ENCODE measurements at places on chromosomes 7 and 10. TPM values are rescaled to one million over a fixed set of nuclear protein-coding genes. Genes with fewer than 3 reads are reported as not detected.

Gene POM121
- 63.3 TPM for total RNA-seq

GRCh38 chr10:100735337-100736143, 9.8 kb upstream of the PAX2 start:
- no peaks in the 10 kb centered on the region for H3K36me3 ChIP-seq
- DNase-seq: no peak
- H3K27ac ChIP-seq: no peak overlapping the region
- H3K27me3 ChIP-seq: peaks cover 22% of the 10 kb centered on the region
- peaks cover 13% of the 10 kb centered on the region for H3K4me1 ChIP-seq

Gene SEMA3E
- total RNA-seq: not detected

Gene ADIRF
- not detected for total RNA-seq

- no peak for DNase-seq
- no peak within 1 kb of the TSS for H3K27ac ChIP-seq
- no peak within 1 kb of the TSS for H3K4me3 ChIP-seq
- no peaks in the 10 kb centered on the region for H3K4me1 ChIP-seq
- H3K36me3 ChIP-seq: no peaks in the 10 kb centered on the region
Observed at GRCh38 chr7:123601530-123601929, at the start of gene ASB15. Gene ASB15 (plus strand): TSS chr7:123601821. CDS start chr7:123614503, 12,682 bp downstream.

DNA sequence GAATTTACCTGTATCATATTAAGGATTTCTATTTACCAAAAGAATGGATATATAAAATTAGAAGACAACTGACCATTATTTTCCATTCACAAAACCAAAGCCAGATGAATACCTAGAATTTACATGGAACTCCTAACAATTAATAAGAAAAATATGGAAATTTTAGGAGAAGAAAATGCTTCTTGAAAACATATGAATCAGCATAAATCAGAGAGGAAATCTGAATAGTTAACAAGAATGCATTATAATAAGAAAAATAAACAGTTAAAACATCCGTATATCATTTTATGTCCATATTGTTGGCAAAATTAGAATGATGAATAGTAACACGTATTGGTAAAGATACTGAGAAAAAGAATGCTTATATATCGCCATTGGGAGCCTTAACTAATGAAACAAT, 505.5 kb downstream of the NEBL start:
- H3K27me3 ChIP-seq: no peaks in the 10 kb centered on the region
- DNase-seq: no peak
- no peaks in the 10 kb centered on the region for H3K36me3 ChIP-seq
- no peaks in the 10 kb centered on the region for H3K4me1 ChIP-seq

Gene BRAT1
- total RNA-seq: 37.0 TPM

DNA sequence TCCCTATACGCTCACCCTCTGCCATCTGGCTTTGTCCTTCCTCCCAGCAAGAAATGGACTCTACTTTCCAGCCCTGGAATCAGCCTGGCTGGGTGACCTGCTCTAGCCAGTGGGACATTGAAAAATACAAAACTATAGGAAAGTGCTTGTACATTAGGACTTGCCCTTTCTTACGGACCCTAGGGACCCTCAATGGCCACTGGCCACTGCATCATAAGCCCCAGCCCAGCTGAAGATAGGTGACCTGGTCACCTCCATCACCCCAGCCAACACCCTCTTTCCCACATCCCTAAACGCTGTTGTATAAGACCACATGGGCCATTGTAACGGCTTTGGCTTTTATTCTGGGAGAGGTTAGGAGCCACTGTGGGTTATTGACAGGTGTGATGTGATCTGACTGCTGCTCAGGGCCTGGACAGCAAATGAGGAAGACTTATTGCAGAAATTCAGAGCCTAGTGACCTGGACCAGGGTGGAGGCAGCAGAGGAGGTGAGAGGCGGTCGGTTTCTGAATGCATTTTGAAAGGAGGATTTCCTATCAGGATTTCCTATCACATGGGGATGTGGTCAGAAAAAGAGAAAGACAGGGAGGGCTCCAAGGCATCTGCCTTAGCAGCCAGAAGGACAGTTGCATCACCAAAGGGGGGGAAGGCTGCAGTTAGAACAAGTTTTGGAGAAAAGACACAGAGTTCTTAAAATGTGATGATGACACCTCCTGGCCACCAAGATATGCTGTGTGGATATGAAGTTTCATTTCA, 2.2 kb upstream of the LMBR1 start:
- H3K4me3 ChIP-seq: no peak overlapping the region
- no peak for DNase-seq
- H3K36me3 ChIP-seq: no peaks in the 10 kb centered on the region

Gene MINPP1
- total RNA-seq: 9.3 TPM

- no peak overlapping the region for H3K4me3 ChIP-seq
- no peak for DNase-seq
- H3K27me3 ChIP-seq: no peaks in the 10 kb centered on the region
- H3K4me1 ChIP-seq: no peaks in the 10 kb centered on the region
- H3K36me3 ChIP-seq: no peaks in the 10 kb centered on the region
Observed at GRCh38 chr7:117068511-117069145, 115.3 kb downstream of the ST7 start.

Gene RAMP3
- total RNA-seq: not detected

DNA sequence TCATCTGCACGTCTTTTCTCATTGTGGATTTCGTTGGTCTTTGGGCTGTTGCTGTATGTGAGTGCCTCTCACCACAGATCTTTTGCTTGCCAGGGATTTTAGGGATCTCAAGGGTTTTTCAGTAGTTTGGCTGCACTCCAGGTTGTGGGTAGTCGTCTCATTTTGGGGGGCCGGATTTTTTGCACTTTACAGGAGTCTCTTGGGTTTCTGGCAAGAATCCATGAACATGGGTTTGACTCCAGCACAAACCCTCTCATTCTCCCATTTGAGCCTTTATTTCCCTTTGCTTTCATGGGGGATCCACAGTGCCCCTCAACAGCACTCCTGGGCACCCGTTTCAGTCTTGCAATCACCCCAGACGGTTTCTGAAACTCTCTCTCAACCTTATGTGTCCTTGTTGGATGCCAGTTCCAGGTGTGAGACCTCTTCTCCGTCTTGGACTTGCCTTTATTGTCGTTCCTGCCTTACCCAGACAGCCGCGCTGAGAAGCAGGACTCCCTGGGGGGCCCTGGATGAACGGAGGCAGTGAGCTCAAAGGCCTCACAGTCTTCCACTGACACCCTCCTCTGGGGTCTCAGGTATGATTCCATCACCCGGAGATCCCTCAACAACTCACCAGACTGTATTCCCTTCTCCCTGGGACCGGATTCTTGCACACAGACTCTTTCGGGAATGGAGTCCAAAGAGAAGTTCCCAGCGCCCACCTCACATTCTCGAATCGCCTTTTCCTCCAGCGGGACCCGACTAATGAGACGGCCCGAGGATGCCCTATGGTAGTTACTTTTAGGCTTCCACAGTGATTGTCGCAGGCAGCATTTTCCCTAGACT, 18.8 kb upstream of the ZNF273 start:
- H3K4me1 ChIP-seq: peaks cover 10% of the 10 kb centered on the region
- no peaks in the 10 kb centered on the region for H3K27me3 ChIP-seq
- no peak overlapping the region for H3K27ac ChIP-seq
- H3K36me3 ChIP-seq: no peaks in the 10 kb centered on the region
- no peak overlapping the region for H3K4me3 ChIP-seq
- DNase-seq: no peak

- no peaks in the 10 kb centered on the region for H3K4me1 ChIP-seq
- DNase-seq: peak; percentile 25
- H3K27ac ChIP-seq: peak overlapping the region; percentile 77
- no peaks in the 10 kb centered on the region for H3K36me3 ChIP-seq
Observed at GRCh38 chr7:149422162-149422913, 38.5 kb downstream of the ZNF777 start.

Gene GDF2
- not detected for total RNA-seq

DNA sequence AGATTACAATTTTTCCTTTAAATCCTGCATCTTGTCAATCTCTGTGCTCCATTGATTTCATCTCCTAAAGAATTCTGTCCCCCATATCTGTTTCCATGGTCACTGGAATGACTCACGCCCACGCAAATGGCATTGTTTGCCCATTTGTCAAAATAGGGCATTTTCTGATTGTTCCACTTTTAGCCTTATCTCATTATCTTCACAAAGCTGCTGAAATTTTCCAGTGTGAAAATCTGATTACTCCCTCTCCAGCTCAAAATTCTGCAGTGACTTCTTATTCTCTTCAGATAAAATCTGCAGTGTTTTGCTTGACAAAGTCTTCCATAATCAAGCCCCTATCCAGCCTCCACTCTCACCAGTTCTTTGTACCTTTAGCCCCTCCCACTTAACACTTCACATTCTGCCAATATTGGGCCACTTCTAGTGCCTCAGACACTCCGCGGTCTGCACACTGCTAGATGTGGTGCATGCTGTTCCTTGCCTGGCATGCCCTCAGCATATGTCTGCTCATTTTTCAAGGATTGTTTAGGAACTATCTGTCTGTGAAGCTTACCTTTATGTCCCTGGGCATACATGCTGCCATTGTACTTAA, 33.9 kb upstream of the CTTNBP2 start:
- no peak overlapping the region for H3K4me3 ChIP-seq
- no peaks in the 10 kb centered on the region for H3K4me1 ChIP-seq

Gene NEUROG3
- total RNA-seq: not detected

- peaks cover 4% of the 10 kb centered on the region for H3K36me3 ChIP-seq
- no peak overlapping the region for H3K4me3 ChIP-seq
- peak overlapping the region; percentile 60 for H3K27ac ChIP-seq
- H3K4me1 ChIP-seq: peaks cover 30% of the 10 kb centered on the region
Observed at GRCh38 chr10:124745252-124745651, 1.1 kb upstream of the FAM53B start.

Gene DMBT1
- total RNA-seq: not detected

GRCh38 chr7:29139796-29140195, 6.5 kb downstream of the CPVL start:
- no peak overlapping the region for H3K4me3 ChIP-seq
- H3K36me3 ChIP-seq: no peaks in the 10 kb centered on the region
- H3K27ac ChIP-seq: no peak overlapping the region
- no peaks in the 10 kb centered on the region for H3K27me3 ChIP-seq

Gene NEUROD6
- not detected for total RNA-seq

DNA sequence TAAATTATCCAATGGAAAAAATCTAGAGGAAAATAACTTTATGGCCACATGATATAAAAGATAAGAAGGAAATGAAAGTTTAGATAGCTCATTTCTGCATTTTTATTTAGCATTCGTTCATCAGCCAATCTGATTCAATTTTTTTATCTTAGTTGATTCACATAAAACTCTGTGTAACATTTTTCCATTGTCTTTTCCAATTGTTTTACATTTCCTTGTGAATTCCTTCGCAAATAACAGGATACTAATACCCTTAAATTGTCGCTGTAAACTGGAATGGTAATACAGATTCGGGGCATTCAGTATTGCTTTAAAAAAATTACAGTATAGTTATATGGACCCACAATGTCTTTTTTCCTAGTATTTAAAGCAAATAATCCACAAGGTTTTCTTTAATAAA, 136.4 kb downstream of the CUBN start:
- no peak overlapping the region for H3K27ac ChIP-seq
- H3K4me3 ChIP-seq: no peak overlapping the region
- no peak for DNase-seq

Gene CPXM2
- not detected for total RNA-seq

DNA sequence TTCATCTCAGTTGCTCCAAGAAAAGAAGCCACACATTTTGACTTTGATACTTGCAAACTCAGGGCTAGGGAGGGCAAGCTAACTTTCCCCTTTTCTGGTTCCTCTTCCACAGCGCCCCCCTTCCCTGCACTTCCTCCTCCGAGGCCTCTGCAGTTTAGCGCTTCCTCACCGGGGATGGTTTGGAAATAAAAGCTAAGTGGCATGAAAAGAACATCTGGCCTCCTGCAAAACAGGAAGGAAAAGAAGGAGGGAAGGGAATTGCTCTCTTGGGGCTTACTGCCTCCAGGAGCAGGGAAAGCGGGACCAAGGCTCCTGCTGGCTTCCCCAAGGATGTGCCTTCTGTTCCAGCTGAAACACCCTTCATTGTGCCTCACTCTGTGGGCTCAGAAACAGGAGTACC, 42.3 kb downstream of the PRKCQ start:
- H3K27me3 ChIP-seq: no peaks in the 10 kb centered on the region
- no peak for DNase-seq

Gene GPRIN2
- not detected for total RNA-seq

DNA sequence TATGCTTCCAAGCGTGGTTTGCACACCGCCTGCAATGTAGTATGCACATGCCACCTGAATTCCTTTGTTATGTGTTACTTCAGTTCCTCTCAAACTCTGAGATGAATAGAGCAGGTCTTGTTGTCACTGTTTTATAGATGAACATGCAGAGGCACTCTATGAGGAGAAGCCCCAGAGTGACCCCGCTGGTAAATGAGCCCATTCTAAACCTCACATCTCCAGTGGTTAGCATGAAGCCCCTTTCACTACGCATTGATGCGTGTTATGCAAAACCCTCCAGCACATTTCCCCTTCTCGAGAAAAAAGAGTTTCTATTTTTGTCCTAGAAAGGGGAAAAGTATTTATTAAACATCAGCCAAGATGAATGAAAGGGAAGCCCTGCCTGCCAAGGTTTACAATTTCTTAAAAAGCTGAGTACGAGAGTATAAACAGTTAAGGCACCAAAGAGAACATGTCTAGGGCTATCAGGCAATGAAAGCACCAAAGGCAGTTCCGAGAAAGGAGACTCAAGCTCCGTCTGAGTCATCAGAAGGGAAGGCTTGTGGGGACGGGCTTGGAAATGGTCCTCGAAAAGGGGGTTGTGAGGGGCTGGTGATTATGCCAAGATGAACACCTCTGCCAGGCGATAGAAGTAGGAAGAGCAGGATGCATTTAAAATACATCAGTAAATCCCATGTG, 58.7 kb upstream of the PFKP start:
- H3K4me3 ChIP-seq: no peak overlapping the region
- no peaks in the 10 kb centered on the region for H3K4me1 ChIP-seq
- no peak for DNase-seq
- H3K27ac ChIP-seq: no peak overlapping the region

DNA sequence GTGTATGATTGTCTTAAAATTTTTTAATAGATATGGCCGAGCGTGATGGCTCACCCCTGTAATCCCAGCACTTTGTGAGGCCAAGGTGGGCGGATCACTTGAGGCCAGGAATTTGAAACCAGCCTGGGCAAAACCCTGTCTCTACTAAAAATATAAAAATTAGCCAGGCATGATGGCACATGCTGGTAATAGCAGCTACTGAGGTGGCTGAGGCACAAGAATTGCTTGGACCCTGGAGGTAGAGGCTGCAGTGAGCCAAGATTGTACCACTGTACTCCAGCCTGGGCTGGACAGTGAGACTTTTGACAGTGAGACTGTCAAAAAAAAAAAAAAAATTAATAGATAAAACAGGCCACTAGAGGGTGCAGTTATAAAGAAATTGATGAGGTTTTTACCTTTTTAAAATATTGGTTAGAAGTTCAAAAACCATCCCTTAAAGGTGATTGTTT, 20.5 kb downstream of the NOM1 start:
- DNase-seq: no peak
- H3K4me1 ChIP-seq: no peaks in the 10 kb centered on the region
- no peak overlapping the region for H3K4me3 ChIP-seq
- peaks cover 55% of the 10 kb centered on the region for H3K36me3 ChIP-seq
- H3K27me3 ChIP-seq: no peaks in the 10 kb centered on the region
- no peak overlapping the region for H3K27ac ChIP-seq

GRCh38 chr10:78727728-78728127, 341.0 kb upstream of the ZMIZ1 start:
- no peak for DNase-seq
- no peak overlapping the region for H3K27ac ChIP-seq
- no peak overlapping the region for H3K4me3 ChIP-seq
- H3K36me3 ChIP-seq: no peaks in the 10 kb centered on the region

Gene IKZF1
- total RNA-seq: 434 TPM

GRCh38 chr7:150938566-150938965, 39.6 kb downstream of the KCNH2 start:
- no peaks in the 10 kb centered on the region for H3K27me3 ChIP-seq
- peak overlapping the region; percentile 23 for H3K27ac ChIP-seq
- DNase-seq: no peak
- no peaks in the 10 kb centered on the region for H3K36me3 ChIP-seq

Gene NOS3
- 15.6 TPM for total RNA-seq

Measured in naive thymus-derived CD4-positive, alpha-beta T cell (primary cell).